ENCODE measurements at places on chromosomes 13 and 19.

GRCh38 chr13:58298556-58299135 lies 667.1 kb downstream of the PCDH17 start:
- no peak for DNase-seq

DNA sequence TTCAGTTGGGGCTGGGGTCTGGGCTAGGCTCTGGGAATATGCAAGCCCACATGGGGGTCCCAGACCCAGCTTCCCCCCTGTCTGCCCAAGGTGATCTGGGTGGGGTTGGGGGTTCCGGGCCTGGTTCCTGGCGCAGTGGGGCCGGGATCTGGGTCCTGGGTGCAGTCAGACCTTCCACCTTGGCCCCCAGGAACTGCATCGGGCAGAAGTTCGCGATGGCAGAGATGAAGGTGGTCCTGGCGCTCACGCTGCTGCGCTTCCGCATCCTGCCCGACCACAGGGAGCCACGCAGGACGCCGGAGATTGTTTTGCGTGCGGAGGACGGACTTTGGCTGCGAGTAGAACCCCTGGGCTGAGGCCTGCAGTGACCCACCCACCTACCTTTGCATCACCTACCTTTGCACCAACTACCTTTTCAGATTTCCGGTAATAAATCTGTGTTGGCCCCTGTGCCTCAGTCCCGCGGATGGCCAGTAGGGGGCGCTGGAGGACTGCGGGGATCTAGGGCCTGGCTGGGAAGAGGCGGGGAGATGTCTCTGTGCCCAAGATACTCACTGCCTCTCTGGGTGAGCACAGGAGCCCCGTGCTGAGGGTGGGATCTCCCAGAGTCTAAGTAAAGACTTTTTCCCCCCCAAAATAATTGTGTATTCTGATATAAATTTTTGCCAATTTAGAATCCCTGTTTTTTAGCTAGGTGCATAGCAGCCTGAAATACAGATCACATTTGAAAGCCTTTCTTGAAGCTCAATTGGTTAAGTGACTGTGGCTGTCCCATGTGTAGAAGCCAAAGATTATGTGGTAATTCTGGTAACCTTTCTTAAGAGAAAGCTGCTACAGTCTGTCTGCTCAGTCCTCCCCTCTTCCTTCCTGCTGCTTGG lies 11.5 kb upstream of the CYP4F3 start:
- peak; percentile 53 for DNase-seq

GRCh38 chr19:4359627-4360000 lies 16.3 kb downstream of the MPND start:
- no peak for DNase-seq

- no peak for DNase-seq
Observed at GRCh38 chr19:45423033-45423588, 606 bp downstream of the ERCC1 start.

DNA sequence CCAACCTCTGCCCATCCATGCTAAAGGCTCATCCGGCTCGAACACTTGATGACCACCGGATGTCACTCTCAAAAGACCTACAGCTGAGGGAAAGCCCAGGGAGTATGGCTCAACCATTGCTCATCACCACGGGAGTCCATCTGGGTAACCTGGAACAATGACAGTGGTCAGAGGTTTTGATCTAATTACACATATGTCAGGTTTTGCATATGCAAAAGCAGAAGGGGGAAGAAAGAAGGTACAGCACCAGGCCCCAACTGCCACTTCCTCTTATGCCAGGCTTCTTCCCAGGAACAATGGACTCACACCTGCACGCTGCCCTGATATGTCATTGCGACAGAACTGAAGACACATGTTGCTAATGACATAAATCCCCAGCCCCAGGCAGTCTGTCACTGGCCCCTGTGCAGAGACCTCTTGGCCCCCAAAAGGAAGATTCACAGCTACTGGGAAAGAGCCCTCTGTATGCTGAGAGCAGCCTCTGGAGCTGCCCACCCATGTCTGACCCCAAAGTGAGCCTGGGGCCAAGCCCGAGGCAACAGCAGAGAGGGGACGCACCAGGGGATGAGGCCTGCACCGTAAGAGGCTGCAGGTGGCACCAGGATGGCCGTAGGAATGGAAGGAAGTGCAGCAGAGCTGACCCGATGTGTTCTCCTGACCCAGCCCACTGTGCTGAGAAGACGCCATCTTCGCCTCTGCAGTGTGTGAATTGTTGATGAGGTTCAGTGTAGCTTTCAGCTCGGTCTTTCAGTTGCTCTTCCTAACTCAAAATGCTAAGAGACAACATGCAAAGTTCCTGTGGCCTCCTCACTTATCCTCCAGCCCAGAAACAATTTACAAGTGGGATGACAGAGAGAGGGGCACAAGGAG lies 26.3 kb downstream of the EPS15L1 start:
- DNase-seq: no peak

- peak; percentile 66 for DNase-seq
Observed at GRCh38 chr19:46487802-46488445, 7.7 kb downstream of the PNMA8B start.

DNA sequence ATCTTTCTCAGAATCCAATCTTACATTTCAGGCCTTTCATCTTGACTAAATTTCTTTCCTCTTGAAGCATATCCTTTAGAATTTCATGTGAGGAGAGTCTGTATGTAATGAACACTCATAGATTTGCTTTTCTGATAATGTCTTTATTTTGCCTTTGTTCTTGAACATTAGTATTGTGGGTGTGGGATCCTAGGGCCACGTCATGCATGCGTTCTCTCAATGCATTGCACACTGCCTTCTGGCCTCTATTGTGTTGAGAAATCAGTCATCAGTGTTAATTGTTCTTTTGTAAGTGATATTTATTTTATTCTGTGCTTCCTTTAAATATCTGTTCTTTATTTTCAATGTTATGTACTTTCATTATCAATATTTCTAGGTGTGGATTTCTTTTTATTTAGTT lies 364.9 kb downstream of the OXGR1 start:
- no peak for DNase-seq

- no peak for DNase-seq
Observed at GRCh38 chr13:114056205-114057013, 76.0 kb downstream of the RASA3 start.

DNA sequence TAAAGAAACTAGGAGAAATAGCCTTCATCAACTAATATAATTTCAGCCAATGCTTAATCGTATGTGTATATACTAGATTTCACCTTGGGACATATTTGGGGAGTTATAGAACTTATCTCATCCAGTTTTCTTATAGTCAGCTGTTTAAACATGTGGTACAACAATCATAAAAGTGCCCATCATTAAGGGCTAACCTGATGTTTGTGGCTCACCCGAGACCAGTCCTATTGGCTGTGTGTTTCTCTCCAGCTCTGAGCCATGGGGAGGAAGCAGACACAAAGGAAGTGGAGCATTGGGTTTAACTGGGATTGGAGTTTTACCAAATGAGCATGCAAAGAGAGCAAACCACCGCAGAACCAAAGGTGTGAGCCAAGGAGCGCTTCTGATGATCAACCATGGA lies 114.3 kb upstream of the KLF12 start:
- no peak for DNase-seq

DNA sequence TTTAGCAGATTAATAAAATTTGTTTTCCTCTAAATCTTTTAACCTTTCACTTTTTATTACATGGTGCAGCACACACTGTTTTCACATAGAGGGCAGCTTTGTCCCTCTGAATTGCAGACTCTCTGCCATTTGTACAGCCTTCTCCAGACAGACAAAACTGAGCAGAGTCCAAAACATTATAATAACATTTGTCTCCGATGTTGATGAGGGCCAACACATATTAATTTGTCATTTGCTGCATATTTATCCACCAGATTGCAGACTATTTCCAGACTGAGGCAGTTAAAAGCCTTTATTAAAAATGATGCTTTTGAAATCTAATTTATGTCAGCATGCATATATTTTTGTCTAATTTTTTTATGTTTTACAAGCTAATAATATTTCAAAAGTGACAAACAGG lies 1251.9 kb upstream of the SLC10A2 start:
- peak; percentile 40 for DNase-seq

- peak; percentile 7 for DNase-seq
Observed at GRCh38 chr19:57830071-57830602, at the start of gene ZNF587B. Gene ZNF587B (plus strand): TSS chr19:57830299. CDS start chr19:57830529, 230 bp downstream.

All from NCI-H1105 treated with DMSO at 0.1 percent for 48 hours (cell line).